ENCODE measurements at places on chromosomes 7 and 10. TPM values are rescaled to one million over a fixed set of nuclear protein-coding genes. Genes with fewer than 3 reads are reported as not detected.

DNA sequence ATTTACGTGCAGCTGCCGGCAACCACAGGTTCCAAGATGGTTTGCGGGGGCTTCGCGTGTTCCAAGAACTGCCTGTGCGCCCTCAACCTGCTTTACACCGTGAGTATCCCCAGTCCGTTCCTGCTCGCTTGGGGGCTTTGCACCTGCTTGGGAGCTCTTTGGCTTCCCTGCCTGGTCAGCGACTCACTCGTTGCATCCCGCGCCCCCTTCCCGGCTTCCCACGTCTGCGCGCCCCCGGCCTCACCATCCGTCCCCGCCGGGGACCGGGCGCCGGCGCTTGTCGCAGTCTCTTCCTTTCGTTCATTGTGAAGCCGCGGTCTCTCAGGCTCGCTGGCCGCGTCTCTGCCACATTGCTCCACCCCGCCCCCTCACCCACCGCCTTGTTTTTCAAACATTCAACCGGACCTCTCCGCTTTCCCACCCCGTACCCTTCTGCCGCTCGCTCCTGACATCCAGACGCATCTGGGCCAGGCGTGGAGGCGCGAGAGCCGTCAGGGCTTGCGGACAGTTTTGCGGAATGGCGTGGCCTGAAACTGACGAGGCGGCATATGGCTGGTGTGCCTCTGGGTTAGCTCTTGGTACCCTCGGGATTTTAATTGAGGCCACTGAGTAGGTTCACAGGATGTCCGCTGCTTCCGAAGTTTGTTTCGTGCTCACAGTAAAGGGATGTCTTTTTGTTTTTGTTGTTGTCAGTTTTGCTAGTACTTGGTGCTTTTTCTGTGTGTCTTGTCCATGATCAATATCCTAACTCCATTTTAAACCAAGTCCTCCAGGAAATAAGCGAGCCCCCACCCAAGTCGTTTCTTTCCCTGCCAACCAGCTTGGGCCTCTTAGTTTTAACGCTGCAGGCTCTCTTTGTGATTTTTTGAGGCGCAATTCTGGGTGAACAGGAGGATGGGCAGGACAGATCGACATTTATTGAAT, 639 bp downstream of the TSPAN13 start:
- DNase-seq: peak; percentile 10

- peak; percentile 67 for DNase-seq
Observed at GRCh38 chr10:30055226-30055662, 4.1 kb downstream of the JCAD start.

DNA sequence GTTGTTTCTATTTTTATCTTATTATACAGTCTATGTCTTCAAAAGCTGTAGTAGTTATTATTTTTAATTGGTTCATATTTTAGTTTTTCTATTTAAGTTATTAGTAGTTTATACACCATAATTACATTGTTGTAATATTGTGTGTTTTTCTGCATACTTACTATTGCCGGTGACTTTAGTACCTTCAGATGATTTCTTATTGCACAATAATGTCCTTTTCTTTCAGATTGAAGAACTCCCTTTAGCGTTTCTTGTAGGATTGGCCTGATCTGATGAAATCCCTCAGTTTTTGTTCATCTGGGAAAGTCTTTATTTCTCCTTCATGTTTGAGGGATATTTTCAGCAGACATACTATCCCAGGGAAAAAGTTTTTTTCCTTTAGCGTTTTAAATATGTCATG, 74.3 kb upstream of the CREB5 start:
- DNase-seq: no peak

Gene FAM180A
- polyA plus RNA-seq: 2.0 TPM

GRCh38 chr10:101841826-101842225, 1.8 kb downstream of the KCNIP2 start:
- DNase-seq: no peak

Measured in IMR-90 (cell line).